ENCODE measurements at places on chromosomes 7 and 10. TPM values are rescaled to one million over a fixed set of nuclear protein-coding genes. Genes with fewer than 3 reads are reported as not detected.

Gene TMEM236
- total RNA-seq: 0.09 TPM

Gene LRRC72
- not detected for total RNA-seq

Gene FFAR4
- not detected for total RNA-seq

Gene SLC26A3
- 0.34 TPM for total RNA-seq

Gene SAP25
- 0.55 TPM for total RNA-seq

Gene ADRA2A
- not detected for total RNA-seq

Gene EGR2
- total RNA-seq: 0.48 TPM

DNA sequence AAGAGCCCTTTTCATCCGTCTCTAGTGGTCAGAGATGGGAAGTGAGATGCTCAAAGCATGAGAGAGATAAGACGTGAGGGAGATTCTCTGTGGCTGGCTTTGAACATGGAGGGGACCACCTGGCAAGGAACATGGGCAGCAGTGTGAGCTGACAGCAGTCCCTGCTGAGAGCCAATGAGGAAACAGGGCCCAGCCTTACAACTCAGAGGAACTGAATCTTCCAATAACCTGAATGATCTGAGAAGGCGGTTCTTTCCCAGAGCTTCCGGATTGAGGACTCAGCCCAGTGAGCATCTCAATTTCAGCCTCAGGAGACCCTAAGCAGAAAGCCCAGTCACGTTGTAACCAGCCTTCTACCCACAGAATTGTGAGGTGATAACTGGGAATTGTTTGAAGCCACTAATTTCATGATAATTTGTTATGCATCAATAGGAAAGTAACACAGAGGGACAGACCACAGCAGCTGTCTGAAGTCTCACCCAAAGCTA is 33.9 kb upstream of the IKZF1 start:
- no peak overlapping the region for H3K4me3 ChIP-seq
- no peak for DNase-seq
- no peaks in the 10 kb centered on the region for H3K36me3 ChIP-seq
- no peaks in the 10 kb centered on the region for H3K4me1 ChIP-seq
- no peaks in the 10 kb centered on the region for H3K27me3 ChIP-seq

DNA sequence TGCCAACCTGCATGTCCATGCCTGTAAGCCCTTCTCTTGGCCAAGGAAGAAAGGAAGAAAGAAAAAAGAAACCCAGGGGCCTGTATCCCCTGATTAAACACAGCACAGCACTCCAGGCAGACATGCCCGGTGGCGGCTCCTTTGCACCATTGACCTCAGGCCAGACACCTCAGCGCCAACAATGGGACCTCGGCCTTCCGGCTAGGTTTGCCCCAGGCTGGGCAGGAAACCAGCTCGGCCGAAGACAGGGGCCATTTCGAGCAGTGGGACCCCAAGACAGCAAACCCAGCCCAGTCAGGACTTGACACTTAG is 2.8 kb downstream of the HOXA10 start:
- peaks cover 30% of the 10 kb centered on the region for H3K27me3 ChIP-seq
- H3K36me3 ChIP-seq: peaks cover 56% of the 10 kb centered on the region
- peak overlapping the region; percentile 99 for H3K27ac ChIP-seq
- DNase-seq: no peak
- peaks cover 59% of the 10 kb centered on the region for H3K4me1 ChIP-seq

GRCh38 chr7:100011516-100011915 is 3.9 kb upstream of the ZKSCAN1 start:
- peaks cover 10% of the 10 kb centered on the region for H3K4me1 ChIP-seq
- H3K27ac ChIP-seq: no peak overlapping the region
- H3K4me3 ChIP-seq: no peak overlapping the region
- H3K36me3 ChIP-seq: peaks cover 7% of the 10 kb centered on the region

GRCh38 chr7:8133188-8133848 is 128.6 kb downstream of the ICA1 start:
- H3K27me3 ChIP-seq: peaks cover 16% of the 10 kb centered on the region
- DNase-seq: no peak

DNA sequence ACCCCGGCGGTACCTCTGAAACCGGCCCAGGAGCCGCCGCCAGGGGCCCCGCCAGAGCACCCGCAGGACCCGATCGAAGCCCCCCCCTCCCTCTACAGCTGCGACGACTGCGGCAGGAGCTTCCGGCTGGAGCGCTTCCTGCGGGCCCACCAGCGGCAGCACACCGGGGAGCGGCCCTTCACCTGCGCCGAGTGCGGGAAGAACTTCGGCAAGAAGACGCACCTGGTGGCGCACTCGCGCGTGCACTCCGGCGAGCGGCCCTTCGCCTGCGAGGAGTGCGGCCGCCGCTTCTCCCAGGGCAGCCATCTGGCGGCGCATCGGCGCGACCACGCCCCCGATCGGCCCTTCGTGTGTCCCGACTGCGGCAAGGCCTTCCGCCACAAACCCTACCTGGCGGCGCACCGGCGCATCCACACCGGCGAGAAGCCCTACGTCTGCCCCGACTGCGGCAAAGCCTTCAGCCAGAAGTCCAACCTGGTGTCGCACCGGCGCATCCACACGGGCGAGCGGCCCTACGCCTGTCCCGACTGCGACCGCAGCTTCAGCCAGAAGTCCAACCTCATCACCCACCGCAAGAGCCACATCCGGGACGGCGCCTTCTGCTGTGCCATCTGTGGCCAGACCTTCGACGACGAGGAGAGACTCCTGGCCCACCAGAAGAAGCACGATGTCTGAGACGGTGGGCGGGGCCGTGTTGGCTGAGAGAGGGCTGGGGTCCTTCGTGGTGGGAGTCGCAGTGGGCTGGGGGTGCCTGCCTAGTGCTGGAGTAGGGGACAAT is 3.8 kb downstream of the REPIN1 start:
- H3K27me3 ChIP-seq: peaks cover 9% of the 10 kb centered on the region
- H3K4me3 ChIP-seq: no peak overlapping the region
- peaks cover 25% of the 10 kb centered on the region for H3K4me1 ChIP-seq
- peaks cover 5% of the 10 kb centered on the region for H3K36me3 ChIP-seq

- peaks cover 11% of the 10 kb centered on the region for H3K4me1 ChIP-seq
- DNase-seq: no peak
- H3K27me3 ChIP-seq: peaks cover 2% of the 10 kb centered on the region
- H3K27ac ChIP-seq: no peak overlapping the region
Observed at GRCh38 chr7:91114232-91114631, 150.0 kb upstream of the FZD1 start.

DNA sequence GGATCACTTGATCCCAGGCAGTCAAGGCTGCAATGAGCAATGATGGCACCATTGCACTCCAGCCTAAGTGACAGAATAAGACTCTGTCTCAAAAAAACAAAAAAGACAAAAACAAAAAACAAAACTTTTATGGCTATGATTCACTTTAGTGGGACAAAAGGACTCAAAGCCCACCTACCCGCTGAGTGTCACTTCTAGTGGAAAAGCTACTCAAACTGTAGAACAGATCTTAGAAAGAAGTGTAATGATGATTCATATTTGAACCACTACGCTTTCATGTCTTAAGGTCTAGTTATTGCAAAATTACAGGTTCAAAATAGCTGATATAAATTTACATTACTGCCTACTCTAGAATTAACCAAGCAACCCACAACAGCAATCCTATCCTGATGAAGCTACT is 47.1 kb upstream of the OTUD1 start:
- no peak for DNase-seq
- no peak overlapping the region for H3K4me3 ChIP-seq
- no peaks in the 10 kb centered on the region for H3K4me1 ChIP-seq
- H3K36me3 ChIP-seq: no peaks in the 10 kb centered on the region

DNA sequence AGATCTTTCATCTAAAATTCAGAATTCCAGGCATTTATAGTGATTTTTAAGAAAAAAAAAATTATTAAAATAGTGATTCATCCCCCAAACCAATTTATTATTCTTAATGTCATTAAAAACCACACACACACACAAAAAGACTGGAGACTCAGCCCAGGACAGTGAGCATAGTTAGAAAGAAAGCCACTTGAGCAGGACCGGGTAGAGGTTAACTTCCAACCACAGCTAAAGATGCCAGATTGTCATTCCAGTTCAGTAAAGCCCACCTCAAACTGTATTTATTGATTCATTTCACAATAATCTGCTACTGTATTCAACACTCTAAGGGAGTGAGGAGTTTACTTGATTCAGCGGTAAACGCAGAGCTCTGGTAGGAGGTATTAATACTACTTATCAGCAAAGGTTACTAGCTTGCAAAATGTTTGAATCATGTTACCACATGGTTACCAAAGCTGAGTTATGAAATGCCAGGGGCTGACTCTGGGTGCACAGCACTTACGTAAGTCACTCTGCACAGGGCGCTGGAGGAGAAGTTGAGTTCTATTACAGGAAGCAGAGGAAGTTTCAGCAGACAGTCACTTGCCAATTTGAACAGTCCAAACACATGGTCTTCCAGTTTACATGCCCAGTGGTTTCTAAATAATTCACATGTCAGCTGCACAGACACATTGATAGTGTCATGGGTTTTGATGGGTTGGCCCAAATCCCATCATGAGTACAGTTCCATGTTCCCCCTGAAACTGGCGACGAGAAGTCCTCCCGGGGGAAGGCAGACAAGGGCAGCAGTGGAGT is 64.6 kb downstream of the KLF6 start:
- H3K4me3 ChIP-seq: no peak overlapping the region
- H3K27me3 ChIP-seq: peaks cover 42% of the 10 kb centered on the region
- no peak overlapping the region for H3K27ac ChIP-seq
- H3K36me3 ChIP-seq: no peaks in the 10 kb centered on the region
- H3K4me1 ChIP-seq: no peaks in the 10 kb centered on the region

GRCh38 chr10:121753726-121754476 is 155.7 kb upstream of the FGFR2 start:
- H3K4me1 ChIP-seq: peaks cover 29% of the 10 kb centered on the region
- H3K36me3 ChIP-seq: peaks cover 34% of the 10 kb centered on the region
- peak overlapping the region; percentile 99 for H3K27ac ChIP-seq
- peak; percentile 86 for DNase-seq
- no peaks in the 10 kb centered on the region for H3K27me3 ChIP-seq

DNA sequence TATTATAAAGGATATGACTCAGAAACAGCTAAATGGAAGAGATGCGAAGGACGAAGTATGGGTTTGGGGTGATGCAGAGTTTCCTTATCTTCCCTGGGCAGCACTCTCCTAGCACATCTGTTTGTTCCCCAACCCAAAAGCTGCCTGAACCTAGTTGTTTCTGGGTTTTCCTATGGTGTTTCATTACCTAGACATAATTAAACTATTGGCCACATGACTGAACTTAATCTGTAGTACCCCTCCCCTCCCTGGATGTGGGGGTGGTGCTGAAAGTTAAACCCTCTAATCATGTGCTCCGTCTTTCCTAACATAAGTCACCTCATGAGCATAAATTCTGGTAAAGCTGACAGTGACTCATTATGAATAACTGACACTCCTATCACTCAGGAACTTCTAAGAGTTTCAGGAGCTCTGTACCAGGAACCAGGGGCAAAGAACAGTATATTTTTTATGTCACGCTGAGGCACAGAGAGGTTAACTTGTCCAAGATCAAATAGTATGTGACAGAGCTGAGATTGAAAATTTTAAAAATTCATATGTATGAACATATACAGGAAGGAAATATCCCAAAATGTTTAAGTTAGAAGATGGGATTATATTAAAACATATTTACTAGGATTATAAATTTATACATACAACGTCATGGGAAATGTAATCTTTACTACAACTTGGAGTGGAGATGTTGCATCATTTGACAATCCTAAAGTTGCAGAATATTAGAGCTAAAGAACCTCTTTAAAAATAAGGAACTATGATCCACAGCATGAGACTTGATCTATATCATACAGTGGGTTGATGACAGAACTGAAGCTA is 4.8 kb downstream of the STRIP2 start:
- H3K27ac ChIP-seq: peak overlapping the region; percentile 79
- no peaks in the 10 kb centered on the region for H3K36me3 ChIP-seq
- H3K4me3 ChIP-seq: peak overlapping the region; percentile 70
- H3K27me3 ChIP-seq: no peaks in the 10 kb centered on the region
- DNase-seq: peak; percentile 34

DNA sequence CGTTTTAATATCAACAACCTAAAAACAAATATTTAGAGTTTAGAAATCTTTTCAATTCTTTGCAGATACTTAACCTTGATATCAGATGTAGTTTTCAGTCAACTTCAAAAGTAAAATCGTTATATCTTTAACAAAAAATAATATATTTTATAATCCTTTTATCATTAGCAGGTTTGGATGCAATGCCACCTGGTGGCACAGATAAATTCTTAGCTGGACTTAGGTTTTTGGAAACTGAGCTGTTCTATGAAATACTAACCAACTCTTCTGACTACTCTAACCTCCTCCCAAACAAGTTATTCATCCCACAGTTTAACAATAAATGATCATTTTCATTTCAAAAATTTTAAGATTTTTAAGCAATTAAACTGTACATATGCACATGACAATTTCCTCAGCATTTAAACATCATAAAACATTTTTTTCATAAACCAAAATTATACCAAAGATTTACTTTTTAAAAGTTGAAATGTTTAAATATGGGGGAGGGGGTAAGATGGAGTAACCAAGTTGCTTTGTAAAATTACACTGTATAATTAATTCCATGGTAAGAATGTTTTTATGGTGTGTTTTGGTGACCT is 56.9 kb downstream of the HIBADH start:
- no peaks in the 10 kb centered on the region for H3K27me3 ChIP-seq
- H3K27ac ChIP-seq: peak overlapping the region; percentile 85
- no peaks in the 10 kb centered on the region for H3K36me3 ChIP-seq
- peak; percentile 68 for DNase-seq

DNA sequence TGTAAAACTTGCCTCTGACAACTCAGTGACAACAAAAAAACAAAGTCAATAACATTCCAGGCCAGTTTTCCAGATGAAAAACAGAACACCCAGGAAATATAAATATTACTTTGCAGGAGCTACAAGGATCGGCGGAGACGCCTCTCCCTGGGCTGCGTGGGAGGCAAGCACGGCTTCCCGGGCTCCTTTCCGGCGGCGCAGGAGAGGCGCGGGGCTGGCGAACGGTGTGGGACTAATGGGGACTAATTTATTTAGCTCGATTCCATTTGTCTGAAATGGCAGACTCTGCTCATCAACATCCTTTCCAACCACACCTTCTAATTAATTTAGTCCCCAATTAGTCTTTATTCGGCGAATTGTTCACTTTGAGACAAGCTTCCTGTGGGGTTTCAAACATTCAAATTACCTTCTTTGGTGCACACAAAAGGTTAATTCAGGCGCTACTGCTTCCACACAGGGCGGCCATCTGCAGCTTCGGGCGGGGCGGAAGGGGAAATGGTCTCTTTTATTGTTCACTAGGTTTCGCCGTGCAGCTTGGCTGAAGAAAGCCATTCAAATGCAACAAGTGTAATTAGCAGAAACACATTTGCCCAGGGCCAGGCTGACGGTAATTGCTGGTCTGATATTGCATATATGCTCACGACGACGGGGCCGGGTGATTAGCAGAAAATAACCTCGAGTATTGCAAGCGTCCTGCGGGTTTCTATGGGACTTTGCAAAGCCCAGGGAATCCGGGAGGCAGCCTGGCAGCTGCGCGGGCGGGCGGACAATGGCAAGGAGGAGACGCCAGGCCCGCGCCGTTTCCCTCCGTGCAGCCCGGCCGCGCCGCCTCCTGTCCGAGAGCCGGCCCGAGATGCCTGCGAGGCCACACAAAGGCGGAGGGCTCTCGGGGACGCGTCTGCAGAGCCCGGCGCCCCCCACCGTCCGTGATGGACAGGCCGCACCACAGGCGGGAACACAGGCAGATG is 270.1 kb downstream of the PTPRN2 start:
- H3K4me1 ChIP-seq: no peaks in the 10 kb centered on the region
- H3K27ac ChIP-seq: no peak overlapping the region
- no peak for DNase-seq
- peaks cover 1% of the 10 kb centered on the region for H3K27me3 ChIP-seq

- H3K4me3 ChIP-seq: no peak overlapping the region
- no peaks in the 10 kb centered on the region for H3K27me3 ChIP-seq
- H3K4me1 ChIP-seq: no peaks in the 10 kb centered on the region
- DNase-seq: no peak
- H3K36me3 ChIP-seq: peaks cover 10% of the 10 kb centered on the region
Observed at GRCh38 chr7:78620920-78621319, 822.3 kb downstream of the PHTF2 start.

- DNase-seq: no peak
- peaks cover 17% of the 10 kb centered on the region for H3K4me1 ChIP-seq
- H3K27me3 ChIP-seq: peaks cover 14% of the 10 kb centered on the region
- H3K27ac ChIP-seq: 0 out of 2 replicates have a peak overlapping the region, but pooled peaks have one; percentile 3
- H3K4me3 ChIP-seq: no peak overlapping the region
Observed at GRCh38 chr7:1520539-1521234, 9.8 kb upstream of the MAFK start.
